ENCODE measurements at places on chromosomes 7 and 10.

- peak; percentile 44 for DNase-seq
Observed at GRCh38 chr10:94546049-94546900, 687 bp downstream of the HELLS start.

DNA sequence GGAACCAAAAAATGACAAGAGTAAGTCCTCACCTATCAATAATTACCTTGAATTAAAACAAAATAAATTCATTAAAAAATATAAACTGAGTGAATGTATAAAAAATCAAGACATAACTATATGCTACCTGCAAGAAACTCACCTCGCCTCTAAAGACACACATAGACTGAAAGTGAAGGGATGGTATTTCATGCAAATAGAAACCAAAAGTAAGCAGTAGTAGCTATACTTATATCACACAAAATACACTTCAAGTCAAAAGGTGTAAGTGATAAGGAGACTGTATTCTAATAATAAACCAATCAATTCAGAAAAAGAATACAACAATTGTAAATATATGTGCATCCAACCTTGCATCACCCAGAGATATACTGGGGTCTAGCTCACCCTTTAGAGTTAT lies 332.6 kb downstream of the SH2D4B start:
- no peak for DNase-seq

GRCh38 chr10:125442856-125443540 lies 240.0 kb downstream of the TEX36 start:
- no peak for DNase-seq

DNA sequence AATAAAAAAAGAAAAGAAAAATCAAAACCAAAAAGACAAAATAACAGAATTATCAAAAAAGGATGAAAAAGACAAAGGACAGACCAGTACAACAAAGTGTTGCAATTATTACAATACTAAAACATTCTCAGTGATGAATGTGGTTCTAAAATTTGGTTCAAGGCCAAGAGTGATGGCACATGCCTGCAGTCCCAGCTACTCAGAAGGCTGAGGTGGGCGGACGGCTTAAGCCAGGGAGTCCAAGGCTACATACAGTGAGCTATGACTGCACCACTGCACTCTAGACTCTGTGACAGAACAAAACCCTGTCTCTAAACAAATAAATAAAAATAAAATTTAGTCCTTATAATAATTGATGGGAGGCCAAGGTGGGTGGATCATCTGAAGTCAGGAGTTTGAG lies 14.5 kb downstream of the BAZ1B start:
- DNase-seq: no peak

DNA sequence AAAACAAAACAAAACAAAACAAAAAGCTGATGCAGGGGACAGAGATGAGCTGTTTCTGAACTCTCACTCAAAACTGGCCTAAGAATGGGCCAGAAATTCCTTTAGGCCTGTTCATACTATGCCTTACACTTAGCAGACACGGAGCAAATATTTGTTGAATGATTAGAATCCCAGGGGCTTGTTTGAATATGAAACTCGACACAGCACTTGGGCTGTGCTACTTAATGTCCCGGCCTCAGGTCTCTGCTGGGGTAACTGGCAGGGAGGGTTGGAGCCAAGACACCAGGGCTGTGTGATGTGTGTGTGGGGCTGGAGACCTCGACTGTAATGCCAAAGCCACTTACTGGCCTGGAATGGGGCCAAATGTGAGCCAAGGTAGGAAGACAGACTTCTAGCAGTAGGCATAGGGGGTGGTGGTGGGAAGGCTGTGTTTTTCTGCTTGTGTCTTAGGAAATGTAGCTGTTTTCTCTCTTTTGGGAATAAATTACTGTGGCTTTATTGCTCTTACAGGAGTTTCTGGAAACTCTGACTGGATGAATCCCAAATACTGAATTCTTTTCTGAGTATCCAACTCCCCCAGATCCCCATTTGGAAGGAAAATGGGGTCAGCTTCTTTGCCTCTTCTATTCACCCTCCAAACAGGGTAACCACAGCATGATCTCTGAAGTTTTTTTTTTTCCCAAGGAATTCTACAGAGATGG lies 66.7 kb downstream of the EMX2 start:
- peak; percentile 96 for DNase-seq

GRCh38 chr10:110335314-110336064 lies 30.8 kb upstream of the SMNDC1 start:
- DNase-seq: no peak

DNA sequence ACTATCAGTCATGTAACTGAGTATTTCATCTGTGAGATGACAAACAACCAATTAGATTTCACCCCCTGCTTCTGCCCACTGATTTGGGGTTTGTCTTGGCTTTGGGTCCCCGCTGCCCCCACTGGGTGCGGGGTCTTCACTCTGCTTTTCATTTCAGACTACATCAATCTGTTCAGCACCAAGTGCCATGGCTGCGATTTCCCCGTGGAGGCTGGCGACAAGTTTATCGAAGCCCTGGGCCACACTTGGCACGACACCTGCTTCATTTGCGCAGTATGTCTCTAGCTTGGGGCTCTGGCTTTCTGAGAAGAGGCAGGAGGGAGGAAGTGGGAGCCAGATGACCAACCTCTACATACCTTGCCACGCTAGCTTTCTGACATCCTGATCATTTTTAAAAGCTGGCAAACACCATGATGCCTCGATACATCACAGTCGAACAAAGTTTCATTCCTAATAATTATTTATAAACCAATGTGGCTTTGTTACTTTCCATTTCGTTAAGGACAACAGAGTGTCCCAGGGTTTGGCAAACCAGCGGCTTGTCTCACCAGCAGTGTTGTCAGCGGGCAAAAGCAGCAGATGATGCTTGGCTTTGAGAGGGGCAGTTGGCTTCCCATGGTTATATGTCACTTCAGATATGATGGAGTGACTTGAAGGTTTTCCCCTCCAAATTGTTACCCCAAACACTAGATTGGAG lies 30.3 kb upstream of the BMPR1A start:
- DNase-seq: no peak

GRCh38 chr10:114548662-114549061 lies 109.4 kb downstream of the ABLIM1 start:
- DNase-seq: peak; percentile 65

- peak; percentile 81 for DNase-seq
Observed at GRCh38 chr10:3749600-3749999, 35.4 kb downstream of the KLF6 start.
